CD4-positive, alpha-beta T cell treated with Interleukin-17A for 4 hours (primary cell): ENCODE measurements at places on chromosomes 16 and 17.

GRCh38 chr16:64356267-64356666, 765.6 kb downstream of the CDH11 start:
- no peak for DNase-seq

DNA sequence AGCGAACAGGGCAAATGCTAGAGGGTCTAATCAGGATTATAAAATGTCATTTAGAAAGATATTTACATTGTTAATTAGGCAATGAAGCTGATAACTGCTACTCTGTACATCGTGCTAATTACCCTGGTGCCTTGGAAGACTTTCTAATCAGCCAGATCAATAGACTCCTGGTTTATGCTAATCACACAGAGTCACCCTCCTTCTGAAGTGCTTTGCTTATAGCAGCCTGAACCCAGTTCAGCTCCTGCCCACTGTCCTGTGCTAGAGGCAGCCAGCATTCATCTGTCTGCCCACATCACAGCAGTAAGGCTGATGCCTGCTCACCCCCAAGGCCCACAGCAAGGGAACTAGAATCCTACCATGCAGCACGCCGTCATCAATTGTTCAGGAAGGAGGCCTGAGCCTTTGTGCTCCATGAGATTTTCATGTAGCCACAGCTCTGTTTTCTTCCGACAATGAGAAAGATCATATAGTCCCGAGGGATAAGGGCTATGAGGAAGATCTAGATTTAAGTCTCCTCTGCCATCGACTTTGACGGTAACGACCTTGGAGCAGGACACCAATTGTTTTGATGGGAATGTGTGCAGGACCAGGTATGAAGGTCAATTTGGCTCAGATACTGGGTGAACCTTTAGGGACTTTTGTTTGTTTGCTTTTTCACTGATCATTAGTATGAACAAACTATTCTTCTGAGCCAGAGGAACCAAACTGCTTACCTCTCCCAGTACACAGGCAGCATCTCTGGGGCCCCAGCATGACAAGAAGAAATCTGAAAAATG, 12.5 kb upstream of the LYRM9 start:
- DNase-seq = no peak

DNA sequence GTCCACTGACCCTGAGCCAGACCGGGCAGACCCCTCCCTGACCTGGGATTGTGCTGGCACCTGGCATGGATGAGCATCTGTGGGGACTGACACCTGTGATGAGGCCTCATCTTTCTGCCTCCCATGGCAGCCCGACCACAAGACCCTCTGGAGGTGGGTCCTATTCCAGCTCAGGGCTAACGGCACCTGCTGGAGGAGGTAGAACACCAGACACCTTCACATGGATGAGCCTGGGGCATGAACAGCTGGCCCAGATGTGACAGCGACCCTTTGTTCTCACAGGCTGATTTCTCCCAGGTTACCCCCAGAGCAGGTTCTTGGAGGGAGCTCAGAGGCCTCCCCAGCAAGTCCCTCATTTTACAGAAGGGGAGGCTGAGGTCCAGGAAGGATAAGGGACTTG, 46.4 kb upstream of the PIK3R6 start:
- DNase-seq = no peak

DNA sequence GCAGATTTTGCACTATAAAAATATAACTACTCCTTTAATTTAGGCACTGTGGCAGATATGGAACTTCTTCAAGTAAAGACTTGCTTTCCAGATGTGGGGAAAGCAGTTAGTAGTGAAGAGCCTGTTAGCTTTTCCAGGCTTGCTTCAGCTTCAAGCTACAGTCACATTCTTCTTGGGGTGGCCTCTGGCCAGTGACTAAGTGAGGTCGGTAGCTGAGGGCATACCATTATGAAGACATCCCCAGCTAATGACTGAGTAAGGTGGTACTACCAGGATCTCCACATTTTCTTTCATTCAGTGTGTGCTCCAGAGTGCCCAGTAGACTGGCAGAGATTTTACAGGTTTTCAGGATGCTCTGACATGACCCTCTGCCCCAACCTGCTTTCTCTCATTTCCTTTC, 167.1 kb upstream of the KIF2B start:
- DNase-seq = no peak
